ENCODE measurements at places on chromosomes 1 and 21.

DNA sequence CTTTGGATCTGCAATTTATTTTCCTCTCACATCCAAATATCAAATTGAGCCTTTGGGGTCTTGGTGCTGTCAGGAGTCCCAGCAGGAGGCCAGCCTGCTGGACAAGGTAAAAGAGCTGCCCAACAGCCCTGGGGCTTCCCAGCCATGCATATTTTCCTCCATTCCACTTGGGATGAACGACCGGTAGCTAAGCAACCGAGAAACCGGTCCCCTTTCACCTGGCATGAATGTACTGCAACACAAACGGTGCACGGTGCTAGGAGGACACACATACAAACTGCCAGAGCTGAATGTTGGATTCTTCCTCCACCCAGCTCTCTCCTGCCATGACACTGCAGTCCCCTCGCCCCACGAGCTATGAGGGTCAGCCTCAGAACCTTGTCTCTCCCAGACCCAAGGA lies 42.7 kb downstream of the BCAR3 start:
- DNase-seq, result peak; percentile 84

DNA sequence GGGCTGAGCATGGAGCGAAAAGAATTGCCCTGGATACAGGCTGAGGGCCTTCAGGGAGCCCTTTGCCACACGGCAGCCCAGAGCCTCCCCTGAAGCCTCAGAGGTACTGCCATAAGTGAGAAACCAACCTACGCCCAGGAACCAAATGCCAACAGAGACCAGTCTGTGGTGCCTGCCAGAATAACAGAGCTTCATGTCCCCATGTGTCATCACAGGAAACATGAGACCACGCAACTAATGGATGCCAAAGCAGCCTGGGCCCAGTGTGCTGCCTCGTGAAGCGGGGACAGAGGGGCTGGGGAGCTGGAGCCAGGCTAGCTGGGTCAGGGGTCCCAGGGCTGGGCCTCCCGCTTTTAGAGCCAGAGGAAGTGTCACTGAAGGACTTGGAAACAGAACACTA lies 18.7 kb upstream of the STUM start:
- no peak for DNase-seq

DNA sequence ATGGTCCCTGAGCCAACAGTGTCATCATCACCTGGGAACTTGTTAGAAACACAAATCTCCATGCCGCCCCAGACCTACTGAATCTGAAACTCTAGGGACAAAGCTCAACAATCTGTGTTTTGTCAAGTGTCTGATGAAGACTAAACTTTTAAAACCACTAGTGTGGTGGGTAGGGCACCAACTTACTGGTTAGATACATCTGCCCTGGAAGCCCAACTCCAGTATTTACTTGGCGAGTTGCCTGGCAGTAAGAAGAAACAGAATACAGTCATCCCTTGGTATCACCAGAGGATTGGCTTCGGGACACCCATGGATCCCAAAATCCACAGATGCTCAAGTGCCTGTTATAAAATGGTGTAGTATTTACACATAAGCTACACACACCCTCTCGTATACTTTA lies 367.9 kb upstream of the DUSP10 start:
- no peak for DNase-seq

- no peak for DNase-seq
Observed at GRCh38 chr1:31805318-31805717, 10.5 kb downstream of the SPOCD1 start.

- DNase-seq, result no peak
Observed at GRCh38 chr1:78081980-78082860, 36.5 kb downstream of the GIPC2 start.

DNA sequence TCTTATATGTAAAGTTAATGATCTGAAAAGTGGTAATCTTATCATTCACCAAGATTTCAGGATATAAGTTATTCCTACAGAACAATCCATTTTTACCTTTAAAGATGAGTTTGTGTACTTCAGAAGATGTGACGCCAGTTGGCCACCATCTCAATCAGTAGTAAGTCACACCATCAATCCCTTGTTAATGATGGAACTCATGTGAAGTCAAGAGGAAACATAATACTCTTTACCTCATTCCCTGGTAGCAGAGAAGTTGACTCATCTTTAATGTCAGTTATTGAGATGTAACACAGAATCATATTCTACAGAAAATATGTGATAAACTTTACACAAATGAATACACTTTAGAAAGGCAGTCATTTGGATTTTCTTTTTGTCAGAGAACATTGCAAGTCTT lies 38.2 kb downstream of the MRPL39 start:
- no peak for DNase-seq

GRCh38 chr1:246111570-246111969 lies 395.5 kb downstream of the SMYD3 start:
- no peak for DNase-seq

GRCh38 chr1:96281491-96281890 lies 440.1 kb upstream of the PTBP2 start:
- DNase-seq, result no peak

GRCh38 chr1:219427989-219428388 lies 184.9 kb downstream of the ZC3H11B start:
- no peak for DNase-seq

GRCh38 chr1:66412704-66413103 lies 121.2 kb upstream of the SGIP1 start:
- DNase-seq, result no peak

- no peak for DNase-seq
Observed at GRCh38 chr1:175317779-175318178, 125.2 kb upstream of the KIAA0040 start.

- DNase-seq, result no peak
Observed at GRCh38 chr1:35605071-35605866, 32.2 kb downstream of the TFAP2E start.

DNA sequence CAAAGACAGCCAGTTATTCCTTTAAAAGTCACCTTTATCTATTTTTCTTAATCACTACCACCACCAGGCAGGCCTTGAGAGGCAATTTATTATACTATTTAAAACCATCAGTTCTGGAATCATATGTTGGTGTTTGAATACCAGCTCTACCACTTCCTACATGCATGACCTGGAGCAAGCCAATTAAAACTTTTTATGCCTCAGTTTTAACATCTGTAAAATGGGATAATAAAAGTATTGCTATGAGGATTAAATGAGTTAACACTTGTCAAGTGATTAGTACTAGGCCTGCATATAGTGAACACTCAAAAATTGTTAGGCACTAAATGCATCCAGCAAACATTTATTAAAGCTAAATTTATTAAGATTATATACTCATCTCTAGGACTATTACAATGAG lies 49.2 kb upstream of the ADORA3 start:
- no peak for DNase-seq

- DNase-seq, result peak; percentile 9
Observed at GRCh38 chr1:245807954-245808719, 653.4 kb downstream of the KIF26B start.

DNA sequence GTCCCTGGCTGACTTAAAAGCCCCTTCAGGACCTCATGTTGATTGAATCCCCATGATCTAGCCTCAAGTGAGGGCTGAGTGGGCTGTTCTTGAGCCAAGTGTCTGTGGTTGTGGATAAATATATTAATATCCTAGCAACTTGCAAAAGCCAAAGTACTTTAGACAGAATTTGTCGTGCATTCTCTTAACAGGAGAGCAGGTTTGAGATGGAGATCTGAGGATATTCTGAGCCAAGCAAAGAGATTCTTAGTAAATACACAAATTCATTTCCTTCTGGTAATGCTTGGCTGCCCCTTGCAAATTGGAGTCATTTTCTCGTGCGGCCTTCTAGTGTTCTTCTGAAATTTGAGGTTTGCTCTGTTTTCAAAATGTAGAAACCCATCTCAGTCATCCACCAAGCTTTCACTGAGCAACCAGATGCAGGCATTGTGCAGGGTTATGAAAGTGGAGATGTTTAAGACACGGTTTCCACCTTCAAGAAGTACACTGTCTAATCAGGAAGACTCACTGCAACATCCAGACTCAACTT lies 242.1 kb upstream of the JUN start:
- DNase-seq, result peak; percentile 21

DNA sequence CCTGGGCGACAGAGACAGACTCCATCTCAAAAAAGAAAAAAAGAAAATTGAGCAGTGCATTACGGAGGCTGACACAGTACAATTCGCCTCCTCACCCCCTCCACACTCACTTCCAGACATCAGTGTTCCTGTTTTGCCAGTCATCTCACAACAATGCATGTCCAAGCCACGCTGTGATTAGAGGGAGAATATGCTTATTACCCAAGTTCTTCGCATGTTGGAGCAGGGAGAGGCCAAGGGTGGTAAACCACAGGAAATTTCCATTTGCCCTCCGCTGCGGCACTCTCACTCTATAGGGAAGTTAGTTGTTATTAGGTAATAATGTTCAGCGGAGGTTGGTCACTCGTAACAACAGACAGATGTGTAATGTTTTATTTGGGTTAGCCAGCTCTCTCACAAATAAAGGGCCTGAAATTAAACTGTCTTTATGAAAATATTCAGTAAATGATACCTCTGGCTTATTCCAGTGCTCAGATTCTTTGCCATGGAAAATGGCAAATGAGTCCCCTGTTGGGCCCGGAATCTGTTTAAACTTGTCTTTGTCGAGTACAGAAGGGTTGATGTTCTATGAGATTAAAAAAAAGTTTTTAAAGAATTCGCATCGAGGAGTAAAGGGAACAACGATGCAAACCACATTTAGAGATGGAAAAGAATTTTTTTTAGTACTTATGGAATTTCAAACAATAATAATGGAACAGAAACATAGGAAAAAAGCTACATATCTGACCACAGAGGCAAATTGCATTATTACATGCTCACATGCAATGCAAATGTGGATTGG lies 33.1 kb downstream of the KCNJ15 start:
- DNase-seq, result peak; percentile 67

GRCh38 chr1:27011976-27012563 lies 580 bp downstream of the TENT5B start:
- DNase-seq, result no peak

DNA sequence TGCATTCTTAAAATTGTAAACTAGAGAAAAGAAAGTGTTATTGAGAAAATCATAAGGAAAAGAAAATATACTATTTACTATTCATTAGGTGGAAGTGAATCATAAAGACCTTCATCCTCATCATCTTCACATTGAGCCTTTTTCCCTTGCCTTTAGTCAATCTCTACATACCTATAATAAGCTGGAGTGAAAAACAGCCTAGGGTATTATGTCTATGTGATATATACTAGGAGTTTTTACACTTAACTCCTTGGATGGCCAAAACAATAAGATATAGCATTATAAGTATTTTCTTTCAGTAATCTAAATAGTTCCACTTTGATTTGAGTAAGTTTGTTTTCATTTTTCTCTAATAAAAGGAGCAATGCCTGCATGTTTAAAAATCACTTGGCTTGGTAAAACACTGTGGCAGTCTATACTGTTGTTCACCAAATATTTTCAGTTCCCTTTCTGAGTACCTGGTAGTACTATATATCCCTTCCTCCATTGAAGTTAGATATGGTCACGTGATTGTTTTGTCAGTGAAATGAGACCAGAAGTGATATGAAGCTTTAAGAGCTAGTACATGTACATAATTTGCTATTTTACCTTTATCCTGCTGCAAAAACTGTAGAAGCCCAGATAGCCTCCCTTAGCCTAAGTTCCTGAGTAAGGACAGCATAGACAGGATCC lies 78.3 kb downstream of the CLEC20A start:
- no peak for DNase-seq

DNA sequence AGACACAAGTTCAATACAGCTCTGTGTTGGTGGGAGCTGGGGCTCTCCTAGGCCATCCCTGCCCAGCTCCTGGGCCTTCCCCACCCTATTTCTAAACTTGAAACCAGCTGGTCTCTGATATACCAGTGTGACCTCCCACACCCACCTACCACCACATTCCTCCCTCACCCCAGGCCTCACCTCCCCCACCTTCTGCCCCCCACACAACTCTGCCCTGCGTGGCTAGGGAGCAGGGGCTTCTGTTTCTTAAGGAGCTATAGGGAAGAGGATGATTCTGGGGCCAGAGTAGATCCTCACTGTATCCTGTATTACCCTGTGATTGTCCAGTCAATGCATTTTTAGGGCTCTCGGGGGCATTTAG lies 16.5 kb downstream of the NES start:
- no peak for DNase-seq

- peak; percentile 73 for DNase-seq
Observed at GRCh38 chr1:9687874-9688582, 36.5 kb downstream of the PIK3CD start.

GRCh38 chr1:236280438-236281197 lies 1.1 kb downstream of the ERO1B start:
- DNase-seq, result no peak

DNA sequence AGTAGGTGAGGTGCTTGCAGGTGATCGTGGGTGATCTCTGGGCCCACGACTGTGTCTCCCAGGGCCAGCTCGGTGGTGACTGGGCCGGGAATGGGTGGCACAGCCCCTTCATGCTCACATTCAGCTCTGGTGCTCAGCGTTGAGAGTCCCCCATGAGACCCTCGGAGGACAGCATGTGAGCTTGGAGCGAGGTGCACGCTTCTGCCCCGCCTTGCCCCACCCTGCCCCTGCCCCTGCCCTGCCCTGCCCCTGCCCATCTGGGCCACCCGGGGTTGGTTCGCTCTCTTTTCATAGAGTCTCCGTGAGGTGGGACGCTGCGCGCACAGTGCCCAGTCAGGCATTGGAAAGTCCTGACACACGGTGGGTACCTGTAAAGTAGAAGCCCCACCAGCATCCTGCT lies 75.3 kb upstream of the ACTL8 start:
- DNase-seq, result no peak

- no peak for DNase-seq
Observed at GRCh38 chr1:109136766-109137165, 22.9 kb downstream of the ELAPOR1 start.

GRCh38 chr1:117612517-117613248 lies 6.8 kb downstream of the TENT5C start:
- DNase-seq, result peak; percentile 79

- DNase-seq, result no peak
Observed at GRCh38 chr1:2493218-2493617, 17.1 kb downstream of the PLCH2 start.

DNA sequence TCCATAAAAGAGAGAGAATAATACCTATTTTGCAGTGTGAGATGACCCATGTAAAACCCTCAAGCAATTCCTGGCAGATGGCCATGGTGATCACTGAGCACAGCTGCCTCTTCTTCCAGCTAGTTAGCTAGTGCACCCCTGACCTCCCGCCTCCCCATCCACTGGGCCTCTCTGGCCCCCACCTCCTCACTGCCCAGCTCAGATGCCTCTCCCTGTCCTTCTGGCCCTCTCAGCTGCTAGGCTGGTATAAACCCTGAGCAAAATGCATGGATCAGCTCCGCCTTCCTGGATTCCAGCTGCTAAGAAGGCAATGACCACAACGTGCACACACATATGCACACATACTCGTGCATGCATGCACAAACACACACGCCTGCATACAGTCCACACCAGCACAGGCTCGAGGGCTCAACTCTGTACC lies 117.2 kb downstream of the DMRTB1 start:
- peak; percentile 56 for DNase-seq

DNA sequence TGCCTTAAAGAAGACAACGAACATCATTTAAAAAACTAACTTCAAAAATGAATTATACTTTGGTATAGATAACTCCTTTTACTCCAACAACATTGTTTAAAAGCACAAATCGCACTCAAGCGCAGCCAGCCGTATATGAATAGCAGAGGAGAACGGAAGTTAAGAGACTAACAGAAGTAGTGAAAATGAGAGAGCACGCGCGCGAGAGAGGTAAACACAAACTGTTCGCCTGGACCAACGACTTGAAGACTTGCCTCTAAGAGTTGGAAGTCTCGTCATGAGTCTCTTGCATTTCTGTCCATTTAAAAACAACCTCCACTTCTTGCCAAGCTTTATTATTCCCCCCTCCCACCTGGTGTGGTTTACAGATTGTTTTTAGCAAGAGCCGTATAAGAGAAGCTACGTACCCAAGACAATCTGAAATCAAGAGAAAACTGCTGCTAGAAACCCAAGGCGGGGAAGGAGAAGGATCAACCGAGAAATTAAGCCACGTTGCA lies 479 bp downstream of the SELENOF start:
- DNase-seq, result no peak
